Dermis blood vessel endothelial cell (primary cell): ENCODE measurements at places on chromosomes 11 and 22.

GRCh38 chr11:44858796-44859527 is 91.7 kb downstream of the TP53I11 start:
- DNase-seq, result no peak

DNA sequence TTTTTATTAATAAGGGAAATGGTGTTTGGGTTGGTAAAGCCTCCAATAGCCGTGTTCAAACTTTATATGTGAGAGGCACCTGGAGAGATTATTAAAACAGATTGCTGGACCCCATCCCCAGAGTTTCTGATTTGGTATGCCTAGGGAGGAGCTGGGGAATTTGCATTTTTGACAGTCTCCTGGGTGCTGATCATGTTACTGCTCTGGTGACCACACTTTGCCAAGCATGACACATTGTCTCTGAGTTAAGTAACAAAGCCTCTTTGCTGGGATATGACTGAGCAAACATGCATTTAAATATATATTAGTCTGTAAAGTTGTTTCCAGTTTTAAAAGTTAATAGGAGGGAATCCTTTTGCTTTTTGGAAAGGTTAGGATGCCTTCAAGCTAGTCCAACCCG is 140.4 kb downstream of the NAV2 start:
- no peak for DNase-seq

DNA sequence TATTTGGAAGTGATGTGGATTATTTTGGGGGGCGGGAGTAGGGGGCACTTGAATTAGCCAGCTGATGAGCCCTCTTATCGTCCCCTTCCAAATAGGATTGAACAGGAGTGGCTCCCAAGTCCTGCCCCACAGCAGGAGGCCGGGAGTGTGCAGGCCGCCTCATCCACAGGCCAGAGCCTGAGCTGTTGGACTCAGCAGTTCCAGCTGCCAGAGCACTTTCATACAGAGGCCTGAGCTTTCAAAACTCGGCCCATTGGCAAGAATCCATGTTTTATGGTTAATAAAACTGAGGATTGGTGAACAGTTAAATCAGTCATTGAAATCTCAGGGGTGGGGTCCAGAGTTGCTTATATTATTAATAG is 9.6 kb downstream of the FAM118A start:
- no peak for DNase-seq

DNA sequence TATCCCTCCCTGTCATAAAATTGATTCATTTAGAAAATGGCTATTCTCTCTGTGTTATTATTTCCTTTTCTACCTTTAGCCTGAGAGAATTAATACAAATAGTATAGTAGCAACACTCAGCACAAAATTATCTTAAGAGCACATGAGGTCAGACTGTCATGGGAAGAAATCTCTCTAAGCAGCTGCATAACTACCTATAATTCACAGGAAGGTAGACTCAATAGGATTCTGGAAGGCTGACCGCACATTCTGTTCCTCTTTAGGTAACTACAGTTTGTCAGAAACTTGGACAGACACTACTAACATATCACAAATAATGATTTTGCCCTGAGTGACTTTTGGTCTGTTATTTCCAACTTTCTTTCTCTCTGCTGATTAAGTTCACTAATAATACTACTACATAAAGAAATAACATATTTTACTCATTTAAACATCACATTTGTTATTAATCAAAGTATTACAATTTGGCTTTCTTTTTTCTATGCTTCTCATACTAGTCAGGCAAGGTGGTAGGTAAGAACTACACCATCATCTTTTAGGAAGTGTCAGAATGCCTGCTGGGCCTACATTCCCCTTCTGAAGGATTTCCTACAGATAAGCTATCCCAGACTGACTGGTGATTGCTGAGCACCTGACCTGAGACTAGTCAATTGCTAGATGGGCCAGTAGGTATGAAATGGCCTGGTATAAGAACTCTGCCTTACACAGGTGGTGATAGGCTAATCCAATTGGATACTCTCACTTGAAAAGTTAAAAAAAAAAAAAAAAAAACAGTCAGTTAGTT is 325.1 kb downstream of the DLG2 start:
- DNase-seq, result no peak

- no peak for DNase-seq
Measured at GRCh38 chr11:127493330-127494022, 492.9 kb upstream of the KIRREL3 start.

DNA sequence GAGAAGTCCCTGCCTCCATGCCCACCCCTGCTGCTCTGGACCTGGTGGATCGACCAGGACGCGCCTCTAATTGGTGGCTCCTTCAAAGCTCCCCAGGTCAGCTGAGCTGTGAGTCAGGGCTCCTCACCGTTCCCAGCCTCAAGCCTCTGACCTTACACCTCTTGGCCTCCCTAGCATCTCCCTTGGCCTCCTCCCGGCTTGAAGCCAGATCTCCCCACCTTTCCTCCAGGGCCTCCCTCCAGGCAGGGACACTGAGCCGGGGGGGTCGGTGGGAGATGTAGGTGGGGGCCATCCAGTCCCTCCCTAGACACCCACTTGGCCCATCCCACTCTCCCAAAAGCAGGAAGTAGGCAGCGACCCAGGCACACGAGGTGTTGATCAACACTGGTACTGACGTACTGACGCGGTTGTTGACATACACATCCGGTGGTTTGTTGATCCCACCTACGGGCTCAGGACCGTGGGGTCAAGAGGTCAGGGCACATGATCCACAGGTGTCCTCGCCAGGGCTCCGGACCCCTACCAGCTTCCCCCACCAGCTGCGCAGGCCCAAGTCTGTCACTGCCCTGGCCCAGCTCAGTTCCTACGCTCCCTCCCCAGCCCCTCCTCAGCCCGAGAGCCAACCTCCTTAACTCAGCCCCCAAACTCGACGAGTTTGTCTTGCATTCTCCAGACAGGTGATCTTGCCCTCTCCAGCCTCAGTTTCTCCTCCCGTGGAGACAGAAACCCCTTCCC is 802 bp downstream of the ATG2A start:
- DNase-seq, result peak; percentile 44

DNA sequence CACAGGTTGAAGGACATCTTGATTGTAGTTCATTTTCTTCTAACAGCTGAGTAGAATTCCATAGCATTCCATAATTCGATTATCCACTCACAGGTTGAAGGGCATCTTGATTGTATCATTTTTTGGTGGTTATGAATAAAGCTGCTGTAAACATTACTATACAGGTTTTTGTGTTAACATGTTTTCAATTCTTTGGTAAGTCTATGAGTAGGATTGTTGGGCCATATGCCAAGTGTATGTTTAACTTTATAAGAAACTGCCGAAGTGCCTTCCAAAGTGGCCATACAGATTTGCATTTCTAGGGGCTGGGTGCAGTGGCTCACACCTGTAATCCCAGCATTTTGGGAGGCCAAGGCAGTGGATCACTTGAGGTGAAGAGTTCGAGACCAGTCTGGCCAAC is 44.6 kb downstream of the ANKRD42 start:
- no peak for DNase-seq

- DNase-seq, result no peak
Measured at GRCh38 chr22:43825651-43826050, 13.5 kb upstream of the EFCAB6 start.

GRCh38 chr11:79482800-79483199 is 42.0 kb upstream of the TENM4 start:
- DNase-seq, result no peak

DNA sequence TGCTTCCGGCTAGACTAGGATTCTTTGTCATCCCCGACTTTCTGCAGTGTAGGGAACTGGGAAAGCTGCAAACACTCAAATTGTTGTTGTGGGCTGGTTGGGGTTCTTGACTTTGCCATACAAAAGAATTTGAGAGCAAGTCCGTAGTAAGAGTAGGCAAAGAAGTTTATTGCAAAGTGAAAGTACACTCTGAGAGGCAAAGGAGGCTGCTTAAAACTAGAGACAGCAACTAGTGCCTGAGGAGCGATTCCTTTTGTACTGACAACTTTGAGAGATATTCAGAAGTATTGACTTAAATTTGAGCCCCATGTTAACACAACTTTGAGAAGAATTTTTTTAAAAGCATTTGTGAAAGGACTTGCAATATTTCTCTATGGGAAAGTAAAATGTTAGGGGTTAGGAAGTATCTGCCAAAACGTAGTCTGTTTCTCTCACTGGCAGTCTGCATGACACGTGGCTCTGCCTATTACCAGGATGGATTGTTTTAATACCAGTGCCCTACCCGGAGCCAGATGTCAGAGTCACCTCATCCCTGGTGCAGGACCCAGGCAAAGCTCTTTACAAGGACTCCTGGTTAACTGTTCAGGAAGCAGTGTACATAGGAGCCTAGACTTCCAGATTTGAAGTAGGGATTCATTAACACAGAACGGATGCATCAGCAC is 85.0 kb upstream of the CLPB start:
- DNase-seq, result no peak

DNA sequence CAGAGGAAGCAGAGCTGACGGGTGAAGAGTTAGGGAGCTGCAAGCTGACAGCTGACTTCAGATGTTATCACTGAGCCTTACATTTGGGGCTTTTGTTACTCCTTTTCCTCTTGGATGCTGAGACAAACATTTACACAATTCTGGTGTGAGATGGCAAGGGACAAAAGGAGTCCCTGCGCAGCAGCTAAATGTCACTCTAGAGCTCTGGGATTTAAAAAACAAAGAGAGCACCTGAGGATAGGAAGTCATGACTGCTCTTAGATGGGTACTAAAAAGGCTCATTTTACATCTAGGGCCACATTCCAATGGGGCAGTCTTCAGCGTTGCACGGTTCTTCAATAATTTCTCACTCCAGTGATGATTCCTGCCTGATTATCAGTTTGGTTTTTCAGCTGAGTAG is 204.5 kb downstream of the RAB38 start:
- no peak for DNase-seq
